ENCODE measurements at places on chromosomes 2 and 18.

- DNase-seq, result no peak
Measured at GRCh38 chr18:79527656-79528315, 132.1 kb downstream of the NFATC1 start.

DNA sequence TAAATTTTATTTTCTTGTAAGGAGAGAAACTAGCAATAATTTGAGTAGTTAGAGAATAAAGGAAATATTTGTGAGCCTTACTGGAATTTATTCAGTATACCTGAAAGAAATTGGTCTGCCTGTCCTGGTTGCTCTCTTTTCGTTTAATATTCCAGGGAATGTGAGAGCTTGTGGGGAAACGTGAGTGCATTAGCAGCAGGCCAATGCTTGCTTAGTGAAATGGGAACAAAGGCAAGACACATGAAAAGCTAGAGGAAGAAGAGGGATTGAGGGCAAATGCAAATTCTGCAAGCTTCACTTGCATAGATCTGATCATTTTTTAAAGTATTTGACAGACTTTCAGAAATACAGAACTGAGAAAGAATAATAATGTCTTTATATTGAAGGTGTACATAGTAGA is 111.0 kb downstream of the ERBB4 start:
- no peak for DNase-seq

DNA sequence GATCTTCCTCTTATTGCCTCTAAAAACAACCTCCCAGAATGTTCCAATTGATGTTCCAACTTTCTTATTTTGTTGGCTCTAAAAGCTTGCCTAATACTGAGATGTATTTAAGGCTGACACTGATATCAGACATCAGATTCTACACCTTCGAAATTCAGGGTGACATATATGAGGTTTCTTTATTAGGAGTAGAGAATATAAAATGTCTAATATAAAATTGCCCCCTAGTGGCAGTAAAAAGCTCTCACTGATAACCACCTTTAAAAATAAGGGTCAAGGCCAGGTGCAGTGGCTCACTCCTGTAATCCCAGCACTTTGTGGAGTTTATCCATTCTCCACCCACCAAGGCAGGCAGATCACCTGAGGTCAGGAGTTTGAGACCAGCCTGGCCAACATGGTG is 789.7 kb upstream of the SLC39A10 start:
- DNase-seq, result no peak

GRCh38 chr18:75358928-75359327 is 68.6 kb downstream of the SMIM21 start:
- DNase-seq, result no peak

DNA sequence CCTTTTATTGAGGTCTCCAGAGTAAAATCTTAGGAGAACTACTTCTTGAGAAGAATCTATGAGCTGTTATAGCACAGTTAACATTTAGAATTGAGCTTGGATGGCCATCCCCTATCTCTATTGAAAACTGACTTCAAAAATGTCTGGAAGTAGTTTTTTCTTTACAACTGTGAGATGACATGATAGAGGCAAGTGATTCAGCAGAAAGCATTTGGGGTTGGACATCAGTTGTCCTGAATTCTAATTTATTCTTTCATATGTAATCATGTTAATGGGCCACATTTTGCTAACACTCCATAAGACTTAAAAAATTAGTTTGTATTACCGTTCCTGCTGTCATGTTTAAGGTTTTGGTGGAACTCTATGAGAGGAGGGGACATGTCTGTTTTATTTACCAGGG is 237.0 kb upstream of the SLC14A2 start:
- DNase-seq, result no peak

- no peak for DNase-seq
Measured at GRCh38 chr2:47152803-47153202, 2.3 kb downstream of the STPG4 start.

GRCh38 chr2:74915743-74916142 is 42.7 kb upstream of the POLE4 start:
- DNase-seq, result no peak

DNA sequence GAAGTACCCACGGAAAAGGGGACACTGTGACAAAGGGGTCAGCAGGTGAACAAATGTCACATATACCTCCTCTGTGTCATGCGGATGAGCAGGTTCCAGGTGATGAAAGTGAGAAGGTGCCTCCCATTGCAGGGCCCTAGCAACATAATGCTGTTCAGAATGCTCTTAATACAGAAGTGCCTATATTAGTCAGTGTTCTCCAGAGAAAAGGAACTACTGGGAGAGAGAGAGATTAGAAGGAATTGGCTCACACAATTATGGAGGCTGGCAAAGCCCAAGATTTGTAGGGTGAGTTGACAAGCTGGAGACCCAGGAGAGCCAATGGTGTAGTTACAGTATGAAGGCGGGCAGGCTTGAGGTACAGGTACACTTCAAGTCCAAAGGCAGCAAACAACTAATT is 98.1 kb upstream of the CDC42EP3 start:
- DNase-seq, result no peak

GRCh38 chr2:152762202-152762601 is 43.8 kb downstream of the ARL6IP6 start:
- peak; percentile 79 for DNase-seq

GRCh38 chr2:238308177-238308576 is 12.1 kb upstream of the TRAF3IP1 start:
- no peak for DNase-seq

DNA sequence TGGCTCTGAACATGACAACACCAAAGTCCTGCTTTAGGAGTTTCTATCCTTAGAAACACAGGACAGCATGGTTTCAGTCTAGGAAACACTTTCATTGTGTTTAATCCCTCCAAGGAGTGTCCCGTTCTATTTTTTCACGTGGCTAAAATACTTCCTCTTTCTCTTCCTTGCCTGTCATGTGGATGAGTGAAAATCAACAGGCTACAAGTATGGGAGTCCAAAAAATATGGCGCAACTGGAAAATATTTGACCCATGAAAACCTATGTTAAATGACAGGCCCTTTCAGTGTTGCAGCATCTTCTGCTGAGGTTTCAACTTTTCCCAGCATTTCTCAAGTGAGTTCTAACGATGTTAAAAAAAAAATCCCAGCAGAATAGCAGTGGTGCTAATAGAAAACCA is 146.3 kb downstream of the LAMA3 start:
- DNase-seq, result no peak

- peak; percentile 10 for DNase-seq
Measured at GRCh38 chr18:49814147-49814499, 790 bp upstream of the ACAA2 start.

- DNase-seq, result no peak
Measured at GRCh38 chr2:107132070-107132469, 246.1 kb upstream of the ST6GAL2 start.

- DNase-seq, result no peak
Measured at GRCh38 chr18:56188529-56189275, 449.7 kb downstream of the TXNL1 start.

DNA sequence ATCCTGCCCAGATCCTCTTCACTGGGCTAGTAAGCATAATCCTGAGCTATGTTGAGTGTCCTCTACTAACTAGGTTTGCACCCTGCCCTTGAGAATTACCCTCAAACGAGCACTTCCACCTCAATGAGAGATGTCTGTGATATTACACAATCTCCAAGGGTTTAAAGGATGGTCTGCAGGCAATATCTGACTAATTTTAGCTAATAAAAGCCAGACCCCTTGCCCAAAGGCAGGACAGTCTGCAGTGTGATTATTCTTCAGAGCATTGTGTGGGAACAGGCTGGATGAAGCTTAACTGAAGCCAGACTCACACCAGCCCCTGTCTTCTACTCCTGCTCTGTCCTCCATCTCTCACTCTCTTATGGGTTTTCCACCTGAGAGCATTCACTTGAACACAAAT is 544.9 kb upstream of the DDX18 start:
- no peak for DNase-seq

- DNase-seq, result no peak
Measured at GRCh38 chr2:109701362-109701761, 87.2 kb downstream of the SOWAHC start.

GRCh38 chr2:150548527-150548926 is 61.1 kb upstream of the RND3 start:
- no peak for DNase-seq

- DNase-seq, result no peak
Measured at GRCh38 chr2:132677661-132678060, 7.7 kb upstream of the LYPD1 start.

GRCh38 chr2:146544701-146545100 is 1300.1 kb upstream of the ACVR2A start:
- DNase-seq, result no peak

DNA sequence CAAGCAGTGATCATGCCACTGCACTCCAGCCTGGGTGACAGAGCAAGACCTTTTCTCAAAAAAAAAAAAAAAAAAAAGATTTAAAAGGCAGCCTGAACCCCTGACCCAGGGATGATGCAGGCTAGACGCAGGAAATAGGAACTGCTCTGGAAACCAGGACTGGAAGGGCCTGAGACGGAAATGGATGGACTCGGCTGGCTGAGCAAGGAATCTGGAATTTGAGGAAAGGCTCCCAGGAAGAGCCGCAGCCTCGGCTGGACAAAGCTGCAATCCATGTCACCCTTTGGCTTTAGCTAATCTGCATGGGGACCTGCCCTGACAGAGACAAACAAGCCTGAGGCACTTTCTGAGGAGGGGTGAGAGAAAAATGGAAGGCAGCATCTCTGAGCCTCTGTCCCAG is 55.0 kb upstream of the DAPL1 start:
- DNase-seq, result no peak

GRCh38 chr18:7568426-7568825 is 1.3 kb downstream of the PTPRM start:
- DNase-seq, result no peak

GRCh38 chr2:149782572-149782971 is 195.0 kb upstream of the MMADHC start:
- no peak for DNase-seq

DNA sequence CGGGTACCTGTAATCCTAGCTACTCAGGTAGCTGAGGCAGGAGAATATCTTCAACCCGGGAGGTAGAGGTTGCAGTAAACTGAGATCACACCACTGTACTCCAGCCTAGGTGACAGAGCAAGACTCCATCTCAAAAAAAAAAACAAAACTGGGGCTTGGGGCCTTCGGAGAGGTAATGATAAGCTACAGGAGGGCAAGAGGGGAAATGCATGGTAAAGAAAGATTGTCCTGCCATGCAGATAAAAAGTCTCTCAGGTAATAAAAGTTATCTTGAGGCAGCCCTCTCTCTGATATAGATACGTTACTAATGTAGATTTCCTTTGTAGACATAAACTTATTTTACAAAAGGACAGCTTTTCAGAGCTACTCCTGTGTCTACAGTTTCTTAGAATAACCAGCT is 3.7 kb upstream of the RAB1A start:
- no peak for DNase-seq

DNA sequence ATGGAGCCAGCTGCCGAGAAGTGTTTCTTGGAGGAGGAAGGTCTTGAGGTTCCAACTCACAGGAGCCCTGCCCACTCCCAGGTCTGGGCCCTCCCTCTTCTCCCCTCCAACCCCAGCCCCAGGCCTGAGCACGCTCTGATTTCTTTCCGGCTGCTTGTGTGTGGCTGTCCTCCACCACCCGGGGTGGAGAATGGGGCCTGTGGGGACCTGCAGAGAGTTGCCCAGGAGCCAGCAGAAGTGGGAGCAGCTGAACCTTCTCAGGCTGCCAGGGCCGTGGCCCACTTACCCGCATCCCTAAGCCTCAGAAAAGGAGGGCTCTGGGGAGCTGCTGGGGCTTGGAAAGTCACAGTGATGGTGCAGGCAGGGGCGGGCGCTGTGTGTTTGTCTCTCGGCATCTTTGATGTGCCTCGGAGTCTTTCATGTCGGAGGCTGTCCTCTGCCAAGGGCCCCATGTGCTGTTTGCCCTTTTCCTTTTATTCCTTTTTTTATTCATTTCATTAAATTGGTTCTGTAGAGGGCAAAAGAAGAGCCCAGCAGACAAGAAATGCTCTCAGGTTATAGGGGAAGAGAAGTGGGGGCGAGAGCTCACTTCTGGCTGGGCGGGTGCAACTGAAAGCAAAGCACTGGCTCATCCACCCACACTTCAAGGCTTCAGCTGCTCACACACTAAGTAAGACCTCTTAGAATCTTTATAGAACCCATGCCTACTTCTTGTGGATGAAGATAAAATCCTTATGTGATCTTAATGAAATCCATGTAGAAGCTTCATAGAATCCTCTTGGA is 52.5 kb downstream of the SDC1 start:
- DNase-seq, result no peak

- no peak for DNase-seq
Measured at GRCh38 chr18:6683112-6683876, 46.2 kb upstream of the ARHGAP28 start.

DNA sequence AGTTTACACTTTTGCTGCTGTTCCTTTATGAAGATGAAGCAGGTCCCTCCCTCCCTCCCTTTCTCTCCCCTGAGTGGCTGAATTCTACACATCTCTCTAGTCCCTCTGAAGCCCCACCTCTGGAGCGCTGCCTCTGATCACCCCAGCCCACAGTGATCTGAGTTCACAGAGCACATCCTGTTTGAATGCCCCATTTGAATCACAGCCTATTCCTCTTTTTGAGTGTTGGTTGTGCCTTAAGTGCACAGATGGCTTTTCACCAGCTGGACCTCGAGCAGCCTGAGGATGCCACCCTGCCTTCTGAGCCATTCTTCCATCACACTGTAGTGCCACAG is 87.1 kb downstream of the ITGB1BP1 start:
- DNase-seq, result no peak

GRCh38 chr18:62957885-62958472 is 242.6 kb downstream of the PHLPP1 start:
- no peak for DNase-seq

- no peak for DNase-seq
Measured at GRCh38 chr2:44071454-44072046, 75.8 kb upstream of the LRPPRC start.

GRCh38 chr2:208253600-208254117 is 1.2 kb downstream of the IDH1 start:
- DNase-seq, result no peak

- no peak for DNase-seq
Measured at GRCh38 chr2:212480447-212480846, 58.2 kb downstream of the ERBB4 start.

- no peak for DNase-seq
Measured at GRCh38 chr2:74858281-74858680, 24.4 kb downstream of the HK2 start.

DNA sequence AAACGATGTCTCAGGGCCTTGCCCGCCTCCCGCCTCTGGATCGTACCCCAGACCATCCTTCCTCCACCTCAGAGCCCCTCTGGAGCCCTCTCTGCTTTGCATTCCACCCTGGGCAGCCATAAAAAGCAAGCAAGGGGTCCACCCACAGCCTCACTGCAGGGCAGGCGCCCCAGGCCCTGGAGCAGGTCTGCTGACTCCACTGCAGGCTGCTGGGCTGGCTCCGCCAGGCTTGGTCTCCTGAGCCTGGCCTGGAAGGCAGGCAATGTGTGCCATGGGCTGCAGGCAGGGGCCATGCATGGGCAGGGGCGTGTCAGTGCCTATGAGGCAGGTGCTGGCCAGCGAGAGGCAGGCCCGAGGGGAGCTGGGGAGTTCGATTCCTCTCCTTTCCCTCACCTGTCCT is 186.0 kb downstream of the ANKRD30B start:
- no peak for DNase-seq

DNA sequence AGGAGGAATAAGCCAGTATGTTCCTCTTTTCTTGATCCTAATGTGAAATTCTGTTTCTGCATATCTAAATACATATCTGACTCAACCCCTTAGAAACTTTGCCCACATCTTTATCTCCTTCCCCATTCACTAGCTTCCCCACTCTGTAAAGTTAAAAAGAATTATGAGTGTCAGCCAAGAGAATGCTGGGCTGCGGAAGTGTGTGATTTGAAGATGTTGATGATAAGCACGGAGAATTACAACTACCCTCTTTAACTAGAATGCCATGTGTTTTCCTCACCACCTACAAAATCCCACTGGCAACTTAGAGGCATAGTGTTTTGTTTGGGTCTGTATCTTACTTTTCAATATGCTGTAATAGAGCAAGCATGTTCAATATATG is 490.4 kb upstream of the FANCL start:
- no peak for DNase-seq

- no peak for DNase-seq
Measured at GRCh38 chr2:173355132-173355865, 627 bp downstream of the CDCA7 start.
